ENCODE measurements at places on chromosomes 1 and 21.

DNA sequence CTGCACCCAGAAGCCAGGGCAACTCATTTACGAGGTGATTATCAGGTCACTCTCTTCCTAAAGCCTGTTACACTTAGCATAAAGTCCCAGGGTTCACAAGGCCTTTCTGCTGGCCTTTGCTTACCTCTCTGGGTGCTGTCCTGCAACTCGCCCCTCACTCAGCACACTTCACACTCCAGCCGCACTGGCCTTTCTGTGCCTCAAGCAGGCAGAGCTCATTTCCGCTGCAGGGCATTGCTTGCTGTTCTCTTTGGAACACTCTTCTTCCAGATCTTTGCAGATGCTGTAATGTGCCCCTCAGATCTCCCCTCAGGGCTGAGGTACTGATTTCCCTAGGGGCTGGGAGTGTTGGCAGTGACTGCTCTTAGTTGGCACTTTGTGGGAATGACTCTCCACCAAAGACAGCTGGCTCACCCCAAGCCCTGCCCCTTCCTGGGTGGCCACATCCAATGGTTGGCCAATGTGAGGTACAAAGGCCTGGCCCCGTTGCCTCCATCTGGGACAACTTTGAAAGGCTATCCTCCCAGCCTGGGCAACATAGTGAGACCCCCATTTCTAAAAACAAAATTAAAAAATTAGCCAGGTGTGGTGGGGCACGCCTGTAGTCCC is 50.8 kb upstream of the SSBP3 start:
- DNase-seq: no peak

GRCh38 chr1:82944822-82945221 is 1054.1 kb downstream of the TTLL7 start:
- no peak for DNase-seq

DNA sequence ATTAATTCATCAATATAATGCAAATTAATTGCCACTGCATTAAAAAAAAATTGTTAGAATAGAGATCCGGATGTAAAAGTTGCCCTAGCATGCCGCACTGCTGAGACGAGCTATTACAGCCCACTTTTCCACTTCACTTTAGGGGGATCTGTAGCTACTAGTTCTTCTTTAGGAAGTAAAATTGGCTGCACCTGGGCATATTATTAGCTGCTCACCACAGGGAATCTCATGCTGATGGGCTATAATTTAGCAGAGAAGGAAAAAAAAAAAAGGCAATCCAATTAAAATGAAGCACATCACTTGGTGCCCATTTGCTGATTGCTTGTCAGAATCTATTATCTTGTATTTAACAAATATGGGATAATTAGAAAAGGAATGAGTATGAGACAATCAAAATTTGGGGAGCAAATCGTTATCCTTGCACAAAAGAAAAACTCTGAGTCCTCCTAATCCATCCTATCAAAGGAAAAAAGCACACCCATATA is 233.4 kb downstream of the DSCAM start:
- DNase-seq: no peak

- no peak for DNase-seq
These were observed 15.4 kb downstream of the ASB17 start for GRCh38 chr1:75916834-75917233.

GRCh38 chr1:19424651-19425570 is 60.4 kb downstream of the CAPZB start:
- DNase-seq: no peak

GRCh38 chr1:10625076-10625475 is 150.3 kb downstream of the PEX14 start:
- no peak for DNase-seq

GRCh38 chr1:56570924-56571372 is 8.4 kb downstream of the PLPP3 start:
- DNase-seq: no peak

GRCh38 chr1:203915811-203916210 is 54.4 kb downstream of the SNRPE start:
- DNase-seq: peak; percentile 21

- no peak for DNase-seq
These were observed 152.8 kb downstream of the GRIK3 start for GRCh38 chr1:36881541-36881940.

DNA sequence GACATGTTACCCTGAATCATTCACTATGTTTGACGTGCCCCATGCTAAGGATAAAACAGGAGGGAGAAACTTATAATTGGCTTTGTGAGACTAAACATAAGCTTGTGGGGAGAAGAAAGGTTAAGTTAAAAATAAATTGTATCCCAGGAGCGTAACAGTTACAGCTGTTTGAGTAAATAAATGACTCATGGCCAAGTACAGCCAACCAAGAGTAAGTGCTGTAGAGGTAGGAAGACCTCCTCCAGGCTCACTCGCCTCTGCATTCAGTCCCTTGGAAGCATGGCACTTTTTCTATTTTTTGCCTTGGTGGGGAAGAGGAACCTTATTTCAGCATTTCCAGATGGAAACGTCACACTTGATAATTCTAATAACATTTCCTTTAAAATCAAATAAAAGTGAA is 116.5 kb downstream of the ZP4 start:
- no peak for DNase-seq

DNA sequence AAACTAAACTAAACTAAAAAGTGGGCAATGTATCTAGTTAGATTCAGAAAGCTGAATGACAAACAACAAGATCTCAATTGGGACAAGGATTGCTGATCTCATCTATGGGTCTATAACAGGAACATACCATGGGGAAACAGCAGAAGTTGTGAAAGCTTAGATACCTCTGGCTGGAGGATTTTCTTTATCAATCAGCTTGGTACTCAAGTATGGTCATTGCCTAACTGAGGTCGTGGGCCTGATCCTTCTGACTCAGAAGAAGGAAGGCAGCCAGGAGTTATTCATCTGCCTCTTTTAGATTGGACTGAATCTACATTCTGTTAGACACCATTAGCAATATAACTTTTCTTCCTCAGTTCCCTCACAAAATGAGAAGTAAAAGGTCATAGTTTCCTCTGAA is 39.7 kb downstream of the DNTTIP2 start:
- DNase-seq: no peak

DNA sequence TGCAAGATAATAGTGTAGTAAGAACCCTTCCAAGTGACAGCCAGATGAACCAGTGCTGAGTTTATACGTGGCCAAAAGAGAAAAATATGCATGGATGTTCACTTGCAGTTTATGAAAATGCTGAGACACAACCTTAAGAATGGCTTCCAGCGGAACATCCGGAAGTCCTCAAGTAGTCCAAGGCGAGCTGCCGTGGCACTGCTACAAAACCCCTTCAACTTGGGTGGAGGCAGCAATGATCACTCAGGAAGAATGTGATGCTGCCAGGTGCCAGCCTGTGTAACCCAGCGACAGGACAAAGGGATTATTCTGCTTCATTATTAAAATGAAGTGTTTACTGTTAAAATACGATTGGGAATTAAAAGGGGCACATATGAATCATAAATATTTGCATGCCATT is 179.6 kb downstream of the RUNX1 start:
- no peak for DNase-seq

DNA sequence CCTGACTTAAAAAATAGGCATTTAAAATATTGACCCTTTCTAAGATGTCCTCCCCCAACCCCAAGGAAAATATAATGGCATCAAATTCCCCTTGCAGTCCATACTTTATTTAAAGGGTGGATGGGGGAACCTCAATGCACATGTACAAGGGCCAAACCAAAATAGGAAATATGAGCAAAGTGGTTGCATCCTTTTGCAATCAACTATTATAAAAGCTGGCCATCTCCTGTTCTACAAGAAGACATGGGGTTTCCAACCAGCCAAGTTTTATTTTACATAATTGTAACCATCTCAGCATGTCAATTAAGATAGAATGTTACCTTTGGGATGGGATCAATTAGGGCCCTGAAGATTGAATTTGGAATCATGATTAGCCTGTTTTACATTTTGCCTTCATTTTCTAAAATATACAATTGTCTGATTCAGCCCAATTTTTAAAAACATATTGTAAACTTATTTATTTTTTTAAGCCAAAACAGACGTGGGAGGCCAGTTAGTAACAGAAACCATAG is 146.7 kb upstream of the NFIA start:
- no peak for DNase-seq

- no peak for DNase-seq
These were observed 338 bp downstream of the ACAP3 start for GRCh38 chr1:1307261-1307922.

DNA sequence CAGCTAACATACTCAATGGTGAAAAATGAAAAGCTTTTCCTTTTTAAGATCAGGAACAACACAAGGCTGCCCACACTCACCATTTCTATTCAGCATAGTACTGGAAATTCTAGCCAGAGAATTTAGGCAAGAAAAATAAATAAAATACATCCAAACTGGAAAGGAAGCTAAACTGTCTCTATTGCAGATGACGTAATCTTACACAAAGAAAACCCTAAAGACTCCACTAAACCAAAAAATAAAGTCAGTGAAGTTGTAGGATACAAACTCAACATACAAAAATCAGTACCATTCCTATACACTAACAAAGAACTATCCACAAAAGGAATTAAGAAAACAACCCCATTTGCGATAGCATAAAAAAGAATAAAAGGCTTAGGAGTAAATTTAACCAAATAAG is 181.2 kb downstream of the BRINP3 start:
- no peak for DNase-seq

DNA sequence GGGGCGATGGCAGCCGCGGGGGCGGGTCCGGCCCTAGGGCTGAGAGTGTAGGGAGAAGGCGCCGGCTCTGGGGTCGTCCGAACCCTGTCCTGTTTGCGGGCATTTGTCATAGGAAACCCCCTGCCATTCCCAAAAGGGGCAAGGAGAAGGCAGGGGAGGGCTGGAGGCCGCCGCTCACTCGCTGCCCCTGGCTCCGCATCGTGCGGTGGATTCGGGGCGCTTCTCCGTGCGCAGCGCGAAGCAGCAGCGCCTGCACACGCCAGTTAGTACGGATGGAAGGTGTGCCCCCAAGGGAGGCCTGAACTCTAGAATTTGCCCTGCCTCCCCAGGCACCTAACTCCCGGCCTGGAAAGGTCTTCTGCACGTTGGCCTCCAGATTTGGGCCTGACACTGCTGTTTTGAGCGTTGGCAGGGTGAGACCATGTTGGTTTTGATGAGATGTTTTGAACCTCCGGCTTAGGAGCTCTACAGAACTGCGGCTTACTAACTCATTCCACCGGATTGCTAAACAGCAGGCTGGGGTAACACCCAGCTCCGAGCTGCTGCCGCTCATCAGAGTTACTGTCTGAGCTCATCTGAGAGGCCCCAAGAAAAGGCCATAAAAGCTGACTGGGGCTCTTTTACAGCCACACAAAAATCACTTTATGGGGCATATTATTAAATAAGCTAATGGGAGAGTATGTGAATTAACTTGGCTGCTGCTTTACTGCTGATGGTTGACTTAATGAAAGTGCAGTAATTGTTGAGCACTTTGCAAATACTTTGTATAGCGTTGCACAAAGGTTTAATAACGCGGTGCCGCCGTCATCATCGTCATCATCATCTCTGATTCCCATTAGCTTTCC is 987 bp downstream of the GPR137B start:
- DNase-seq: no peak

DNA sequence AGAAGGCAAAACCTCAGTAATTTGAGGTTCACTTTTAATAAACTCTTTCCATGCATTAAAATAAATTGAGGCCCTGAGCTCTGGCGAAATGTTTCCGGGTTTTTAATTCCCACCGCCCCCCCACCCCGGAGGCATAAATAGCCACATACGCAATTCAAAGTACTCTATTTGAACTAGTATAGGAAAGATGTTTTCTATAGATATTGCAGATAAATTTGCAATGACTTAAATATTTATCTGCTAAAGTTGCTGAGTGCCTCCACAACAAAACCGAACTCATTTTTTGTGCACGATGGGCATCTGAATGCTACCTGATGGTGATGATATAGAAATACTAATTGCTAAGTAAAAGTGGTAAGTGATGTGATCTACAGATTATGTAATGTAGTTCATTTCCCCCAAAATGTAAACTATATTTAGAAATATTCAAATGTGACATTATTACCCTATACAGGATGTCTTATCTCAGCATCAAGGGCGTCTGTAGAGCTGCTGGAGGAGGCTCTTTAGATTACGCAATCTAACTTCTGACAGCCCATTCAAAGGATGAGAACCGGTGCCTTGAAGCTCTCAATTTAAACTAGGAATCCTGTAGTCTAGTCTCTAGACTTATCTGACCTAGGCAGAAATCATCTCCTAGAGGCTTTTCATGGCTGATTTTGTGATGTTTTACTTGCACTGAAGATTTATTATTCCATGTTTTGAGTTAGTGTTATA is 8.5 kb downstream of the IRF2BP2 start:
- DNase-seq: peak; percentile 10

GRCh38 chr21:46636550-46637285 is 1.2 kb downstream of the PRMT2 start:
- no peak for DNase-seq

DNA sequence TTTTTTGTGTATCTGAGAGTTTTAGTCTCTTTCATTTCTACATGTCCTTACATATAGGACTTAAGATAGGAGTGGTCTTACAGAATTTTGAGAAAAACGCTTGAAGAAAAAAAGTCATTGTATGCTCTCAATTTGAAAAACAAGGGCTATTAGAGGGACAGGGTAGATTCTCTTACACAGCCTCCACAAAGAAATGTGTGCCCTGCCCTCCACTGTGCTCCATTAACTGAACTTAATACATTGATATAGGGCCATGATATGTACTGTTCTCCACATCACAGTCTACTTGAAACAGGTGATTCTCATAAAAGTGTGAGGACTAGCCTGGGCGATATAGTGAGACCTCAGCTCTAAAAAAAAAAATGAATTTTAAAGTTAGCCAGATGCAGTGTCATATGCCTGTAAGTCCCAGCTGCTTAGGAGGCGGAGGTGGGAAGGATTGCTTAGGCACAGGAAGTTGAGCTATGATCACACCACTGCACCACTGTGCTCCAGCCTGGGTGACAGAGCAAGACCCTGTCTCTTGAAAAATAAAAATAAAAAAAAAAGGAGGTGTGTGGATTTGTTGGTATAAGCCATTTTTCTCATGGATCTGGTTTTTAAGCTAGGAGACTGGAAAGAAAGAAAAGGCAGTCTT is 77.0 kb downstream of the HMCN1 start:
- DNase-seq: no peak

DNA sequence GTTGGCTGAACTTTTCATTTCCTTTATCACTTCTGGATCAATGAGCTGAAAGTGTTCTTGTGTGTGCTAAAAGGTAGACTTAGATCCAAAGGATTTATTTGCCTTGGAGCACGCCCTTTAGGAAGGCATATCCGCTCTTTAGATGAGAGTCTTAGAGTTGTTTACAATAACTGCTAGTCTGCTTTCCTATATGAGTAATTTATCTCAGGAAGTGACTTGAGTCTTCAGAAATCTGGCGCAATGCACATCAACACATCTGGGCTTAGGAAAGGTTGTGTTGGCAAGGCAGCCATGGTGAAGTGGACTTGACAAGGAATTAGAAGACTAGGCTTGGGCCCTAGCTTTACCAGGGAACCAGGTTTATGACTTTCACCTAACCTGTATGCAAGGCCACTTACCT is 204.1 kb upstream of the PTGFR start:
- no peak for DNase-seq

DNA sequence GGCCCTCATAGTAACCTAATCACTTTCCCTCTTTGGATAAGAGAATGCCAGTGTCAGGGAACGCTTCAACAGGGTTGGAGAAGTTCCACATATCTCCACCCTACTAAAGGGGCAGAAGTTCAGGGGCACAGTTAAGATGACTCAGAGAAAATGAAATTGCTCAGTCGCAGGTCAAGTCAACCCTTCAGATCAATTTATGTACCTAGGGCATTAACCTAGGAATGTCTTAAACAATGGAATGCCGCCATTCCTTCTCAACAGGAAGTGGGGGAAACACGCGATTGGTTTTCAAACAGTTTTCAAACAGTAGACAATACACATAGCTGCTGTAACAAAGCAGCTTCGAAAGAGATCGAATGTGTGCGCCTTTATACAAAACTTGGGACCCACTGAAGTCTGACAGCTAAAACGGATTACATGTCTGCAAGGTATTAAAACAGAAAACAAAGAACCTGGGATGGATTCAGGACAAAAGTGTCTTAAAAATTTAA is 897 bp downstream of the SLC25A24 start:
- DNase-seq: peak; percentile 67

Measured in kidney glomerular epithelial cell (primary cell).